Immature natural killer cell (primary cell): ENCODE measurements at places on chromosomes 13 and 19. TPM values are rescaled to one million over a fixed set of nuclear protein-coding genes. Genes with fewer than 3 reads are reported as not detected.

- H3K27ac ChIP-seq: peak overlapping the region; percentile 95
- peak overlapping the region; percentile 100 for H3K4me3 ChIP-seq
- H3K4me1 ChIP-seq: peaks cover 58% of the 10 kb centered on the region
Measured at GRCh38 chr19:41352609-41353465, 885 bp downstream of the TGFB1 start.

- no peaks in the 10 kb centered on the region for H3K36me3 ChIP-seq
- no peak overlapping the region for H3K27ac ChIP-seq
- DNase-seq: no peak
- no peak overlapping the region for H3K4me3 ChIP-seq
Measured at GRCh38 chr19:15721268-15721667, 6.6 kb upstream of the OR10H2 start.

GRCh38 chr19:10915130-10916091, 13.0 kb downstream of the YIPF2 start:
- H3K27me3 ChIP-seq: no peaks in the 10 kb centered on the region
- peaks cover 4% of the 10 kb centered on the region for H3K36me3 ChIP-seq
- DNase-seq: no peak
- H3K4me1 ChIP-seq: no peaks in the 10 kb centered on the region
- no peak overlapping the region for H3K27ac ChIP-seq

CYP4F11 gene
- polyA plus RNA-seq: not detected

DNA sequence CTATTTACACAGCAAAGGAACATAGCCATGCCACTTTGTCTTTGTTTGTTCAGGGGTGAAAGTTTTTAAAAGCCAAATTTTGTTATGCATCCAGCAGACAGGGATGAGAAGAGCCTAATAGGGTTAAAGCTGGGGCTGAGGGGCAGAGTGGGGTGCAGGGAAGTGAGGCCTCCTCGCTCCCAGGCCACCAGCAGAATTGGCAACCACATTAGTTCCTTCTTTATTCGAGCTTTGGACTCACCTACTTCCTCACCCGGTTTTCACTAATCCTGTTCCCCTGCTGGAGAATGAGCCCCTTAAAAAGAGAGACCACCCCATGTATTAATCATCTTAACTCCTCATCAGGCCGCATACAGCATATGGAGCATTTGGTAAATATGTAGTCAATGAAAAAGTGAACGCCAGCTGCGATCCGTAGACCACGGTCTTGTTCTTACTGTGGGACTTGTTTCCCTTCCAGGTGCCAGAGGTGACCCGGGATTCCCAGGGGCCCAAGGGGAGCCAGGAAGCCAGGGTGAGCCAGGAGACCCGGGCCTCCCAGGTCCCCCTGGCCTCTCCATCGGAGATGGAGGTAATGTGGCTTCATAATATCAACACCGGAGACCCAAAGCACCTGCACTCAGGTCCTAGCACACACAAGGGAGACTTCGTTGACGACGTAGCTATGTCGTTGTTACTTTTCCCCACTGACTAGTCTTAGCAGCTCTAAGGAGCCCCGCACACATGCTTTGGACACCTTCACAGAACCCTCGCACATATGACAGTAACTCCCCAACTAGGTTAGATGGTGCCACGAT, 112.1 kb downstream of the RAB20 start:
- no peak overlapping the region for H3K27ac ChIP-seq
- no peak overlapping the region for H3K4me3 ChIP-seq
- peaks cover 5% of the 10 kb centered on the region for H3K27me3 ChIP-seq
- H3K4me1 ChIP-seq: no peaks in the 10 kb centered on the region
- no peaks in the 10 kb centered on the region for H3K36me3 ChIP-seq

DNA sequence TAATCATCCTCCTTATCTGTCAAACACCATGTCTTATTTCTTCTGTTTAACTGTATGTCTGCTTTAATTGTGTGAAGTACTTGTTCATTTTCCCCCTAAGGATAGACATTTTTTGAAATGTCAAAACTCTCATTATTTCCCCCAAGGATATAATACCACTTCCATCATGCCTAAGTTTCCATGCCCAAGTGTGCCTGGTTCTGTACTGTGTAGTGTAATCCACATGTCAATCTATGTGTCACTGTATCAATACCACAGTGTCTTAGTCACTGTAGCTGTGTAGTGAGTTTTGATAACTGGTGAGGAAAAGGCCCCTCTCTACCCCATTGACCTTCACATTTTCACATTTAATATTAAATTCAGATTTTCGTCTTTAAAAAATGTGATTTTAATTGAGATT, 1265.5 kb downstream of the PCDH9 start:
- H3K36me3 ChIP-seq: no peaks in the 10 kb centered on the region
- DNase-seq: no peak

ZNF93 gene
- 5.3 TPM for polyA plus RNA-seq

PVR gene
- polyA plus RNA-seq: 7.3 TPM

GRCh38 chr19:47375694-47376588, 26.8 kb downstream of the DHX34 start:
- no peak for DNase-seq
- peaks cover 15% of the 10 kb centered on the region for H3K4me1 ChIP-seq
- no peak overlapping the region for H3K27ac ChIP-seq
- peaks cover 32% of the 10 kb centered on the region for H3K36me3 ChIP-seq
- peaks cover 1% of the 10 kb centered on the region for H3K27me3 ChIP-seq

GRCh38 chr13:34464011-34464410, 478.1 kb upstream of the NBEA start:
- DNase-seq: no peak
- H3K4me1 ChIP-seq: no peaks in the 10 kb centered on the region
- H3K27ac ChIP-seq: no peak overlapping the region
- H3K36me3 ChIP-seq: no peaks in the 10 kb centered on the region
